Stromal cell of bone marrow (primary cell): ENCODE measurements at places on chromosomes 7 and 10.

DNA sequence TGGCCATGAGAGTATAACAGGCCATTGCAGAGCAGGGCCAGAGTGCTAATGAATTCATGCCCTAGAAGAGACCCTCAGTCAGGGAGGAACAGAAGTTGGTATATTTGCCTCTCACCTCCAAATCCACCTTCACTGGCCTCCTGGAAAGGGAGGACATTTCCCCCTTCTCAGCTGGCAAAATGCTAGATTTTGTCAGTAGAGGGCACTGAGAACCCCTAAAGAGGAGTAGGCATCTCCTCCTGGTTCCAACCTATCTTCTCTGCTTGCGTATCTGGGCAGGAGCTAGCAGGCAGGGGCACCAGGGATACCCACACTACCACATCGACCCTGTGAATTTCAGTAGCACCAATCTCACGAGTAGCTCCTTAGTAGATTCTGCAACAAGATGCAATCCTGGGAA, 79.8 kb upstream of the GHITM start:
- DNase-seq: no peak

DNA sequence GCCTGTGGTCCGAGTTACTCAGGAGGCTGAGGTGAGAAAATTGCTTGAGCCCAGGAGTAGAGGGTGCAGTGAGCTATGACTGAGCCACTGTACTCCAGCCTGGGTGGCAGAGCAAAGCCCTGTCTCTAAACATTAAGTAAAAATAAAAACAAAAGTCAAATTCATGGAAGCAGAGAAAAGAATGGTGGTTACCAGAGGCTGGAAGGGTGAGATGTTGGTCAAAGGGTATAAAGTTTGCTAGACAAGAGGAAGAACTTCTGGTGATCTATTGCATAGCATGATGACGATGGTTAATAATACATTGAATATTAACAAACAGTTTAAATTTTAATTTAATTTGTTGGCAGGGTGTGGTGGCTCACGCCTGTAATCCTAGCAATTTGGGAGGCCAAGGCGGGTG, 68.1 kb downstream of the CRPPA start:
- no peak for DNase-seq

GRCh38 chr10:98589007-98589406, 142.3 kb upstream of the HPS1 start:
- DNase-seq: no peak

GRCh38 chr10:43386981-43387677, 15.7 kb downstream of the FXYD4 start:
- DNase-seq: no peak

DNA sequence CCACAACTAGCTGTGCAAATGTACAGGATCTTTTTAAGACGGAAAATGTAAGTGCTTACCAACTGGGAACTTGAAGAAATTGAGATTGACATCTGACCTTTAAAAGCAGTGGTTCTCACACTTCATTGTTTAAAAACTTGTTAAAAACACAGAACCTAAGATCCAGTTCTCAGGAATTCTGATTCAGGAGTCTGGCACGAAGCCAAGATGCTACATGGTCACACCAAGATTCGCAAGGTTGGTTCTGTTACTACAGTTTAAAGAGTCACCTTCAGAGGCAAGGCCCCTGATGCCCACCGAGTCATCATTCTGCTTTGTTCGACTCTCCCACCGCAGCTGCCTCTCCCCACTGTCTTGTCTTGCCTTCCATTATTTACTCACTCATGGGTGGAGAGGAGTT, 113.3 kb downstream of the GLI3 start:
- no peak for DNase-seq

DNA sequence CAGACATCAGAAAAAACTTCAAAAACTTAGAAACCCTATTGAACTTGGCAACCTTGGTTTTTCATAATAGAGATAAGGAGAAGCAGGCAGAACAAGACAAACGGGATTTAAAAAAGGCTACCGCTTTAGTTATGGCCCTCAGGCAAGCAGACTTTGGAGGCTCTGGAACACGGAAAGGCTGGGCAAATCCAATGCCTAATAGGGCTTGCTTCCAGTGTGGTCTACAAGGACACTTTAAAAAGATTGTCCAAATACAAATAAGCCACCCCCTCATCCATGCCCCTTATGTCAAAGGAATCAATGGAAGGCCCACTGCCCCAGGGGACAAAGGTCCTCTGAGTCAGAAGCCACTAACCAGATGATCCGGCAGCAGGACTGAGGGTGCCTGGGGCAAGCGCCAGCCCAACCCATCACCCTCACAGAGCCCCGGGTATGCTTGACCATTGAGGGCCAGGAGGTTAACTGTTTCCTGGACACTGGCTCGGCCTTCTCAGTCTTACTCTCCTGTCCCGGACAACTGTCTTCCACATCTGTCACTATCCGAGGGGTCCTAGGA, 115.3 kb downstream of the NRCAM start:
- no peak for DNase-seq

GRCh38 chr7:130632111-130632510, 36.4 kb downstream of the COPG2 start:
- DNase-seq: peak; percentile 20
